A549 treated with dexamethasone at 1 μM for 4 hours (cell line): ENCODE measurements at places on chromosomes 5 and 9. TPM values are rescaled to one million over a fixed set of nuclear protein-coding genes. Genes with fewer than 3 reads are reported as not detected.

OGN gene
- not detected in 5 replicates for total RNA-seq

NPR3 gene
- 15.7 to 18.8 TPM (median 16.9 TPM) in 5 replicates for total RNA-seq

UIMC1 gene
- 40.3 to 45.3 TPM (median 42.7 TPM) in 5 replicates for total RNA-seq

FGF10 gene
- not detected in 5 replicates for total RNA-seq

PIP5K1B gene
- total RNA-seq: not detected in 5 replicates

ARHGAP26 gene
- 8.1 to 11.3 TPM (median 9.8 TPM) in 5 replicates for total RNA-seq

SPRY4 gene
- total RNA-seq: 8.0 to 12.5 TPM (median 10.3 TPM) in 5 replicates

CKMT2 gene
- not detected in 5 replicates for total RNA-seq

NR2F1-AS1 gene
- total RNA-seq: 2.6 to 4.2 TPM (median 3.8 TPM) in 5 replicates

CDH18 gene
- not detected in 5 replicates for total RNA-seq

C1QTNF3 gene
- 0.12 to 0.24 TPM (median 0.17 TPM) in 4 of 5 replicates, not detected in the other for total RNA-seq

EFNA5 gene
- 14.7 to 30.2 TPM (median 27.7 TPM) in 5 replicates for total RNA-seq

PAPPA gene
- 21.4 to 40.2 TPM (median 33.9 TPM) in 5 replicates for total RNA-seq

TMEM215 gene
- total RNA-seq: 0.02 TPM in 3 of 5 replicates, not detected in the others

SPINK6 gene
- total RNA-seq: 0.27 to 1.4 TPM (median 0.39 TPM) in 5 replicates

SOWAHA gene
- 0.05 to 0.18 TPM (median 0.12 TPM) in 5 replicates for total RNA-seq

ADAMTS13 gene
- total RNA-seq: 0.30 to 0.49 TPM (median 0.40 TPM) in 5 replicates

SLCO4C1 gene
- total RNA-seq: 0.02 TPM in 1 of 5 replicates, not detected in the others

SOX30 gene
- total RNA-seq: 0.06 to 0.14 TPM (median 0.08 TPM) in 3 of 5 replicates, not detected in the others

RANBP6 gene
- total RNA-seq: 10.4 to 13.8 TPM (median 13.0 TPM) in 5 replicates

SLC46A2 gene
- total RNA-seq: not detected in 5 replicates

PCDHA10 gene
- total RNA-seq: under 0.01 to 0.05 TPM (median 0.02 TPM) in 3 of 5 replicates, not detected in the others

HCN1 gene
- total RNA-seq: not detected in 5 replicates

ARID3C gene
- total RNA-seq: 0.17 to 0.25 TPM (median 0.20 TPM) in 5 replicates

NDUFB6 gene
- total RNA-seq: 82.9 to 115 TPM (median 93.5 TPM) in 5 replicates

MLANA gene
- not detected in 5 replicates for total RNA-seq

IGIP gene
- 0.60 to 1.1 TPM (median 0.85 TPM) in 5 replicates for total RNA-seq

ANKRD18A gene
- total RNA-seq: 5.5 to 13.7 TPM (median 10.0 TPM) in 5 replicates

SNX24 gene
- total RNA-seq: 21.2 to 23.6 TPM (median 23.3 TPM) in 5 replicates
